ENCODE measurements at places on chromosomes 2 and 18.

DNA sequence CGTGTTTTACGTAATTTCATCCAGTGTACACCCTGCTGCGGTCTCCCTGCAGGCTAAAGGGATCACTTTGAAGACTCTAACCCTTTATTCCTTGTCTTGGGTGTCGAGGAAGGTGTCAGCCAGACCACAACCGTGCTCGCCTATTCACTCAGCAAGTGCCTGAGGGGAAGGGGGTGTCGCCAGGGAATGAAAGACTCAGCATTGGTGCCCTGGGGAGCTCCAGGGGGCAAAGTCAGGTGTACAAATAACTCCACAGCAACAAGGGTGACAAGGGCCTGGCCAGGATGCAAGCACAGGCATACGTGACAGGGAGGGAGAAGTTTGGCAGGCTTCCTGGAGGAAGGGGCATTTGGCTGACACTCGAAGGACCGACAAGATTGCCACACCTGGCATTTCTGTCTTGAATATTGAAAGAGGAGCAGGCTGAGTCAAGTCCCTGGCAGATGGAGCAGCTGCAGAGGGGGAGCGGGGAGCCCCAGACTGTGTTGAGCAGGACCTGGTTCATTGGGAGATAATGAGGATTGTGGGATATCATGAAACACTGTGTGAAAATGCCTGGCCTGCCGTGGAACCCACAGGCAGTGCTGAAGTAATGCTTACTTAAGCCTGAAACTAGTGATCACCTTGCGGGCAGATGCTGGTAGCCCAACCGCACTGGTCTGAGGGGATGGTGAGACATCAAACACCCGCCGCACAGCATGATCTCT lies 93.9 kb downstream of the RHOB start:
- DNase-seq = no peak

DNA sequence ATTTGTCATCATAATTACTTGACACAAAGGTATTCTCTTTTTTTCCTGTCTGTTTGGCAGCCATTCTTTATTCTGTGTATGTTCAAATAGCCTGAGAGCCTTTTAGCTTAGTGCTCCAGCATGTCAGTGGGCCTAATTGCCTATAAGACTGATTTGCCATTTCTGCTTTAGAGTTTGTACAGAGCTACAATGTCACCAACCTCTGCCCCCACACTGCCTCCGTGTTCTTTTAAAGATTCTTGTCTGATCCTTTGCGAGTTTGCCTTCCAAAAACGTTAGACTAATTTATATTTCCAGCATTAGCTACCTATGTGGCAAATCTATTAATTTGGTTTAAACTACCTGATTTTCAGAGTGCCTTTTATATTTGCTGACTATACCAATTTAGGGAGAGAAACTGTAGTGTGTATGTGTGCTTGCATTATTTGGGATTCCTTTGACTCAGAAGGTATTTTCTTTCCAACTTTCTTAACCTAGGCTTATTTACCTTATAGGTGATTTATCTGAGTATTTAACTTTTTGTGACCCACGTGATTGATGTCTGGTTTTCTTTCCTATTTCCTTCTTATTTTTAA lies 70.8 kb downstream of the FAM117B start:
- no peak for DNase-seq

DNA sequence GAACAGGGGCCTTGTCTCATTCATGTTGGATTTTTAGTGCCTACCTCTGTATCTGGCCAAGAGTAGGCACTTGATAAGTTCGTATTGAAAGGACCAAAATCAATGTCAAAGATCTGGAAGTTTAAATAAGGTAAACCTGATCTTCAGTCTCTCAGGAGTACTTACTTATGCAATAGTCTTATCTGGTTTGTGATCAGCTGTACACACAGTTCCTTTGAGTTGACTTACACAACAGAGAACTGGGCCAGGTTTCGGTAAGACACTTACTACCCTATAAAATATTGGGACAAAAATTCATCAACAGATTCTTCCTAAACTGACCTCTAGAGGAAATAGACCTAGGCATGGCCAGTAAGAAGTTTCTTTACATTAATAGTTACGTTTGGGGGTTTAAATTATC lies 113.6 kb upstream of the NXPH2 start:
- DNase-seq = no peak

- peak; percentile 92 for DNase-seq
Measured at GRCh38 chr2:179460181-179460929, 195.7 kb upstream of the SESTD1 start.

DNA sequence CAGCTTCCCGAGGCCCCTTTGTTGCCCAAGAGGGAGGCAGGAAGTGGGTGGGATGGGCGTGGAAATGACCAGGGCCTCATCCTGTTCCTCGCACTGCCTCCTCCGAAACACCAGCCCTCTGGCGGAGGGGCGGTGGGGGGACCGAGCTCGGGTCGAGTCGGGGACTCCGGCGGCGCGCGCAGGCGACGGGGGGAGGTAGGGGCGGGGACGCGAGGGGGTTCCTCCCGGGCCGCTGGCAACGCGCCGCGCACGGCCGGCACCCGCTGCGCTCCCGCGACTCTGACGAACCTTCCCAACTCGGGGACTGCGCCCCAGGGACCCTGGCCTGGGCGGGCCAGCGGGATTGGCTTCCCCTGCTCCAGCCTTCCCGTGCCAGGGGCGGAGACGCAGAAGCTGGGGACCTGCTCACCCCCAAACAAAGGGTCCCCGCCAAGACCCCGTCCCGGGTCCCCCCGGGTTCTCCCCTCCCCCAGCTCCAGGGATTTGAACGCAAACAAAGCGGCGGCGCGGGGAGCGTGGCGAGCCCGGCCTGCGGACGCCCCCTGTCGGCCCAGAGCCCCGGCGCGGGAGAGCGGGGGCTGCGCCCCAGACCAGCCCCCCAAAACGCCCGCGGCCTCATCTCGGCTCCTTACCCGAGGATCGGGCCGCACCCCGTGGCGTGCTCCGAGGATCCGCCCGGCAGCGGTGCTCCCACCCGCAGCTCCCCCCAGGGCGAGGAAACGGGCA lies 1.2 kb downstream of the SEMA4C start:
- DNase-seq = peak; percentile 92

- DNase-seq = no peak
Measured at GRCh38 chr18:14964406-14964805, 216.4 kb downstream of the ANKRD30B start.

DNA sequence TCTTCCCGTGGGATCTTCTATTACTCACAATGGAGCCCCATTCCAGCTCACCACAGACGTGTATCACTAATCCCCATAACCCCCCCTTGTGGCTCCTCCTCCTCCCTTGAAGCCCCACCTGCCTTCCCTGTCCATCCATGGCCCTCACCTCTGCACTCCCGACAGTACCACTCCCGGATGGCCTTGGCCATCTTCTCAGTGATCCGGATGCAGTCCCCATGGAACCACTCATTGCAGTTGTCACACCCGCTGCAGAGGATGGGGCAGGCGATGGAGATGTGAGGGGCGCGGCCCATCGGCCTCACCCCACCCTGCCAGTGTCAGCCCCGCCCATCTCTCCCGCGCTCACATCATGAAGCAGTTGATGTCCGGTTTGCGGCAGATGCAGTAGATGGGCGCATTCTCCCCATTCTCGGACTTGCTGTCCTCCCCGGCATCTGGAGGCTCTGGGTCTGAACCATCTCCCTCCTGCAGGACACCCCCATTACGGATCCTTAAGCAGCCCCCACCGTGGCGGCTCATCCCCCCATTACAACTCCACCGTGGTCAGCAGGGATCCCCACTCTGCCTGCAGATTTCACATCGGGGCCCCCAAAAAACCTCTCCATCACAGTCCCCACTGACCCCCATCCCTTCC lies 983 bp downstream of the CXXC1 start:
- DNase-seq = peak; percentile 67
